ENCODE measurements at places on chromosomes 7 and 10. TPM values are rescaled to one million over a fixed set of nuclear protein-coding genes. Genes with fewer than 3 reads are reported as not detected.

DNA sequence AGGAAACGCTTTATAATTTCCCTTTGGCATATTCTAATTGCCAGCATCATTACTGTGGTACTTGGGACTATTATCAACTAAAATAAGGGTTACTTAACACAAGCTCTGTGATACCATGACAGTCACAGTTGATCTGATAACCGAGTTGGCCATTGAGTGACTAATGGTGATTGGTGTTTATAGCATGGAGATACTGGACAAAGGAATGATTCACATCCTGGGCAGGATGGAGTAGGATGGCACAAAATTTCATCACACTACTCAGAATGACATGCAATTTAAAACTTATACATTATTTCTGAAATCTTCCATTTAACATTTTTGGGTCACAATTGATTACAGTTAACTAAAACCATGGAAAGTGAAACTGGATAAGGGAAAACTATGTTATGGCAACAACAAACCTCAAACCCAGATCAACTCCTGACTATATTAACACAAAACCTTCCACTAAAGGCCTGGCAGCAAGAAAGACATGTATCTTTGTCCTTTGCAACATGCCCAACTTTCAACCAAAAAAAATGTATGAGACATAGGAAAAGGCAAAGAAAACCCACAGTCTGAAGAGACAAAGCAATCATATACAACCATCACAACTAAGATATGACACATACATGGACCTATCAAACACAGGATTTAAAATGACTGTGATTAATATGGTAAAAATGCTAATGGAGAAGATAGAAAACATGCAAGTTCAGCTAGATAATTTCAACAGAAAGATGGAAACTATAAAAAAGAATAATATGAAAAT lies 208.5 kb upstream of the NRP1 start:
- DNase-seq = no peak

- DNase-seq = peak; percentile 24
Observed at GRCh38 chr7:95205665-95206225, 118.6 kb downstream of the PON1 start.

The TMEM196 gene
- total RNA-seq = not detected

The UPK3B gene
- not detected for total RNA-seq

DNA sequence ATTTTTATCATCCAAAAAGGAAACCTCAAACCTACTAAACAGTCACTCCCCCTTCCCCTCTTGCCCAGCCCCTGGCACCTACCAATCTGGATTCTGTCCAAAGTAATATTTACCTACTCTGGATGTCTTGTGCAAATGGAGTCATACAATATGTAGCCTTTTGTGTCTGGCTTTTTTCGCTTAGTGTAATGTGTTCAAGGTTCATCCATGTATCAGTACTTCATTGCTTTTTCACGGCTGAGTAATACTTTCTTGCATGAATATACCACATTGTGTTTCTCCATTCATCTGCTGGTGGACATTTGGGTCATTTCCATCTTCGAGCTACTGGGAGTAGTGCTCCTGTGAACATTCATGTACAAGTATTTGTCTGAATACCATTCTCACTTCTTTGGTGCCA lies 113.6 kb downstream of the EEPD1 start:
- DNase-seq = no peak

- no peak for DNase-seq
Observed at GRCh38 chr10:50618624-50619023, 5.1 kb downstream of the SGMS1 start.

DNA sequence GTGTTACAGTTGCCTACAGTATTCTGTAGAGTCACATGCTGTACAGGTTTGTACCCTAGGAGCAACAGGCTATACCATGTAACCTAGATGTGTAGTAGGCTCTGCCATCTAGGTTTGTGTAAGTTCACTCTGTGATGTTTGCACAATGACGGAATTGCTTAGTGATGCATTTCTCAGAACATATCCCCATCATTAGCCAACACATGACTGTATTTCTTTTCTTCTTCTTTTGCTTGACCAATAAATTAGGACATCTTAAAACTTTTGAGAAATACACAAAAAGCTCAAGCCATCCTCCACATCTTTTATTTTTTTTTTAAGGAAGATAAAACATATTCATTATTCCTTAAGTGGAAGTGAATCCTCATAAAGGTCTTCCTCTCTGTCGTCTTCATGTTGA lies 5.4 kb upstream of the PFKFB3 start:
- no peak for DNase-seq

GRCh38 chr7:80124526-80125264 lies 9.9 kb upstream of the GNAI1 start:
- no peak for DNase-seq

GRCh38 chr7:130486954-130487436 lies 4.9 kb upstream of the MEST start:
- no peak for DNase-seq

- DNase-seq = no peak
Observed at GRCh38 chr7:70734411-70734810, 397.5 kb upstream of the GALNT17 start.

The TSPAN12 gene
- 13.3 TPM for total RNA-seq

- DNase-seq = no peak
Observed at GRCh38 chr7:131109011-131109758, 218.5 kb upstream of the MKLN1 start.

- no peak for DNase-seq
Observed at GRCh38 chr10:98326621-98327027, 58.6 kb upstream of the LOXL4 start.

DNA sequence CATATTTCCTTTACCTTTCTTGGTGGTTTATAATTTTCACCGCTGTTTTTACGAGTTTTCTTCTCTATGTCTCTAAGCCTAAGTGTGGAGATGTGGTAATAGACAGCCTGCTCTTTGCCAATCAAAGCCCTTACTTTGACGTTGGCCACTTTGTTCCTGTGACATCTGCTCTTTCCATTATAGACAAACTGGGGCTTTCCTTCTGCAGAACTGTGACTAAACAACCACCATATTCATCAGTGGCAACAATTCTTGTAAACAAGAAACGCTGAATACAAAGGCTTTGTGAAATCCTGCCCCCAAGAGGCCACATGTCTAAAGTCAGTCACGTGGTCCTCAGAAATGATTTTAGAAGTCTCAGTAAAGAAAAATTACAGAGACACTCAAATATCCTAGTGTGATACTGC lies 59.6 kb upstream of the CAPZA2 start:
- peak; percentile 87 for DNase-seq

GRCh38 chr10:15486404-15486803 lies 115.3 kb upstream of the FAM171A1 start:
- peak; percentile 19 for DNase-seq

- DNase-seq = no peak
Observed at GRCh38 chr10:49191349-49191748, 3.2 kb upstream of the TMEM273 start.

The ADRA2A gene
- not detected for total RNA-seq

GRCh38 chr10:48811917-48812316 lies 127.2 kb downstream of the WDFY4 start:
- no peak for DNase-seq

GRCh38 chr7:130071701-130072622 lies 1.6 kb downstream of the KLHDC10 start:
- DNase-seq = peak; percentile 83

DNA sequence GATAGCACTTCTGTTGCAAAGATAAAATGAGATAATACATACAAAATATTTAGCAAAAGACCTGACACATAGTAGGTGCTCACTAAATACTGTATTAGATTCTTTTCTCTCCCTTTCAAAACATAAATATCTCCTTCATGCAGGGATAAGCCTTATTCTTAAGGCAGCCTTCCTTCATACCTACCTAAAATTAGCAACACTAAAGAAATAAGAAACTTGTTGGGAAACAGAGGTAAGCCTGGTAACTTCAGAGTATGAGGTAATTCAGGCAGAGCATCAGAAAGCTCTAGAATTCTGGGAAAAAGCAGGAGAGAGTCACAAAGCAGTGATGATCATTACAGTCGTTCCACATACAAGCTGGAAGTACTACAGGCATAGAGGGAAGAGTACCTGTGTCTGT lies 15.2 kb downstream of the HIBADH start:
- DNase-seq = no peak

- DNase-seq = no peak
Observed at GRCh38 chr10:8453587-8453986, 399.1 kb downstream of the GATA3 start.

DNA sequence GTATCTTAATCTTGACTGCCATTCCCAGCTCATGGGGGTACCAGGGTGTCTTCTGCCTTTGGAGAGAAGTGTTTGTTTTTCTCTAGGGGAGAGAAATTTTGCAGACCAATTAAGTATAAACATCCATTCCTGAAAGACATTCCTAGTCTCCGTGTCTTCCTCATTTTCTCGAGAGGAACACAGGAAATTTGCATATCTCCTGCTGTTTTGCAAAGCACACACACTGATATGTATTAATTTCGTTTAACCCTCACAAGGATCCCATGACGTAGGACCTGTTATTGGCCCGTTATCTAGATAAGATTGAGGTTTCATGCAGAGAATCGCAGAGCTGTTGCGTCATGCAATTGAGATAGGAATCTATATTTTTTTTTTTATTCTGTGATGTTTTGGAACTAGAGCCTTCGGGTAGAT lies 944 bp downstream of the RHBDD2 start:
- DNase-seq = no peak

GRCh38 chr10:100562008-100562672 lies 26.4 kb downstream of the HIF1AN start:
- peak; percentile 45 for DNase-seq

DNA sequence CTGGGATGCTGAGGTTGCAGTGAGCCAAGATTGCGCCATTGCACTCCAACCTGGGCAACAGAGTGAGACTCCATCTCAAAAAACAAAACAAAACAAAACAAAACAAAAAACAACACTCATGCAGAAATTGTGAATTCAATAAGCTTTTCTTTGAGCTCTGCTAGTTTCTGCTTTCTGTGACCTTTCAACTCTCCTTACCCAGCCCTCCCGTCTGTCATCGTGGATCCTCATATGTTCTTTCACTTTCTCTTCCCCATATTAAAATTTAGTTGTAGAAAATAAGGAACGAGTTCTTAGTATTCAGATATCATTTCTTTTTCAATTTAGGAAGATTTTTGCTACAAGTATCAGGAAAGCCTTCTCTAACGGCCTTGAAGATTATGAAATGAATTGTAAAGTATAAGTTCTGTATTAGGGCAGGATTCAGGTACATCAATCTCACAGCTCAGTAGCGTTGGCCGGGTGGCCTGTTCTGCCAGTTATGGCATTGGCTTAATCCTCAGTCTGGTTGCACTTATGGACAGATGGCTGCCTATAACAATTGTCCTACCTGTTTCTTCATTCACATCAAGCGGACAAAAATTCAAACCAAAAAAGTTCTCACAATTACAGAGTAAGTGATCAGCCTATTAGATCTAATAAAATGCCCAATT lies 1167.0 kb downstream of the SORCS3 start:
- no peak for DNase-seq

The PNLIPRP3 gene
- total RNA-seq = not detected

DNA sequence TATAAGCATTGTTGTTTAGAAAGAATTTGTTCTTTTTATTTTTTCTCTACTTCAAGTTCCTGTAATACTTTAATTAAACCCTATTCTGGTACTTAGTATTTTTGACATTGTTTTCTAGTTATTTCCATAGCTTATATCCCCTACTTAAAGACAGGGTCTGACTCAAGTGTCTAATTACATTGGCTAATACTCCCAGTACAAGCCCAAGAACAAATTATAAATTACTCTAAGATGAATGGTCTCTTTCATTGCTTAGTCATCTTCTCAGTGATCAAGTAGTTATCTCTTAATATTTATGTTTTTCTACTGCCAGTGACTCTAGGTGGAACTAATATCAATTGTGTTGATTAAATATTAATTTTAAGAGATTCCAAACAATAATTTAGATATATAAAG lies 21.6 kb downstream of the AHR start:
- no peak for DNase-seq

GRCh38 chr7:138625849-138626230 lies 75.3 kb downstream of the SVOPL start:
- DNase-seq = no peak

- no peak for DNase-seq
Observed at GRCh38 chr10:124735491-124736286, 8.5 kb downstream of the FAM53B start.

DNA sequence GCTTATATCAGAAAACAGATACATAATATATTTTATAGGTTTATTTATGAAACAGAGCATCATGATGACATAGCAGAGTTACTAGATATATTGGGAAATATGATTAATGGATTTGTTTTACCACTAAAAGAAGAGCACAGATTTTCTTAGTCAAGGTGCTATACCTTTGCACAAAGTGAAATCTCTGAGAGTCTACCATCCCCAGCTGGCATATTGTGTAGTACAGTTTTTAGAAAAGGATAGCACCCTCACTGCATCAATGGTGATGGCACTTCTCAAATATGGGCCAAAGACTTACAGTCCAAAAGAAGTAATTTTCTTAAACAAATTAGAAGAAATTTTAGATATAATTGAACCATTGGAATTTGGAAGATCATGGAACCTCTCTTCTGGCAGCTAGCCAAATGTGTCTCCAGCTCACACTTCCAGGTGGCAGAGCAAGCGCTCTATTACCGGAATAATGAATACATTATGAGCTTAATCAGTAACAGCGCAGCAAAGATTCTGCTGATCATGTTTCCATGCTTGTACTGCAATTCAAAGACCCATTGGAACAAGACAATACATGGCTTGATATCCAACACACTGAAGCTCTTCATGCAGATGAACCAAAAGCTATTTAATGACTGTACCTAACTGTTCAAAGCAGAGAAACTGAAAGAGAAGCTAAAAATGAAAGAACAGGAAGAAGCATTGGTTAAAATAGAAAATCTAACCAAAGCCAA lies 21.9 kb upstream of the CREB3L2 start:
- no peak for DNase-seq

The PON3 gene
- total RNA-seq = not detected

GRCh38 chr10:59830601-59831259 lies 75.6 kb downstream of the CCDC6 start:
- DNase-seq = peak; percentile 34

- no peak for DNase-seq
Observed at GRCh38 chr7:100763556-100764140, 30.3 kb downstream of the ZAN start.

DNA sequence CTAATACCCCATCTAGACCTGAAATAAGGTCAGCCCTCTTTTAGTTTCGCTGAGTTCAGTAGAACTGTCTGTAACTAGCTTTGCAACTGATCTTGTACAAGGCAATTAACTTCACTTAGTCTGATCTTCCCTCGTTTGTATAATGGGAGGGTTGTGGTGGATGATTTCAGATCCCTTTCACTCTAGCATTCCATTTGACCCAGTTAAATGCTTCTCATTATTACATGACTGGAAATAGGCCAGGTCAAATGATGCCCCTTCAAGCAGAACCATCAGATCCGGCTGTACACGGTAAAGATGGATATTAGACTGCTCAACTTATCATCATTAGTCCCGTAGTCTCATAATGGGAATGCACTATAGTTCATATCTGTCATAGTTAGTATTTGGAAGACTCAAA lies 1009.0 kb downstream of the LRMDA start:
- DNase-seq = no peak

The VWC2 gene
- total RNA-seq = not detected

DNA sequence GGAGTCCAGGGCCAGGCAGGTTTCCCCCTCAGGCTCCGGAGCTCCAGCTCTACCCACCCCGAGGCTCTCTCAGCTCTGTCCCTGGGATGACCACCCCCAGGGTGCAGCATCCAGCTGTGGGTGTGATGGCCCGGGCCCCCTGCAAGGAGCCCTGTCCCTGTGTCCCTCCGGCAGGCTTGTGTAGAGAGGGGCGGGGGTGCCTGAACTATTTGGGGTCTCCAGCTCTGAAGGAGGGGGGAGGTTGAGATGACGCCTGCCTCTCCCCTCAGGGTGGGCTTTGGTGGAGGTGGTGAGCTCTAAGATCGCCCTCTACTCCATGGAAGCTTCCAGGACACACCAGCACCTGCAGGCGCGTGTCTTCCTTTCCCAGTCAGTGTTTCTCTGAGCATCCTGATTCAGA lies 39.4 kb downstream of the ADRA2A start:
- DNase-seq = no peak

Measured in H4 (cell line).